Spleen (tissue), 13 donors: ENCODE measurements at places on chromosomes 1 and 21. TPM values are rescaled to one million over a fixed set of nuclear protein-coding genes. Genes with fewer than 3 reads are reported as not detected.

The KIAA1614 gene
- 5.4 TPM for total RNA-seq

The A3GALT2 gene
- not detected for total RNA-seq

The WNT9A gene
- 1.5 TPM for total RNA-seq

GRCh38 chr1:190479050-190479397, 1.4 kb upstream of the BRINP3 start:
- no peak overlapping the region for H3K4me3 ChIP-seq
- H3K36me3 ChIP-seq = no peaks in the 10 kb centered on the region
- no peak for DNase-seq
- no peak overlapping the region for H3K27ac ChIP-seq

DNA sequence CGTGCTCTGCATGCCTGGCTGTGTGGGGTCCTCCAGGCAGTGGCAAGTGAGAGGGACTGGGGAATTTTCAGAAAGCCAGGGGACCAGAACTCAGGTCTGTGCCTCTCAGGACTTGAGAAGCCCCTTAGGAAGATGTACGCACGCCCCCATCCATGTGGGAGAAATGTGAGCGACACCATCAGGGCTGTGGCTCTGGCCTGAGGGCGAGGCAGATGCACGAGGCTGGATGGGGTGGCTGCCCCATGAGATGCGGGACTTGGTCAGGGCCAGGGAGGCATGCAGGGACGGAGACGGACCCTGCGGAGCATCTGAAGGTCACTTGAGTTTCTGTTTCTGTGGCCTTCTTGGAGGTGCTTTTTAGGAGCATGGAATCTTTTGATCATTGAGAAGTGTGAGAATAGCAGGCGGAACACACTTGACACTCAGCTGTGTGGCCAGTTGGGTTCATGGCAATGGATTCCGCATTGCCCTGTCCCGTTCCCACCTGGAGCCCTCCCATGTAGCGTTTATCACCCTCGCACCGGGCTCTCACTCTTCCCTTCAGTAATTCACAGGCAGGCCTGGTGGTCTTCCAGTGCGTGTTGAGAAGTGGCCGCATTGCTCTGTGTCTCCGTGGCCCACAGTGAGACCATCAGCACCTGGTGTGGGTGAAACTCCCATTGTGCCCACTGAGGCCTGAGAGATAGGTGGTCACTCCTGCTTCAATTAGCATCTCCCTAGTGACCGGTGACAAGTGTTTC, 30.7 kb upstream of the ACTRT2 start:
- no peaks in the 10 kb centered on the region for H3K36me3 ChIP-seq
- no peak overlapping the region for H3K4me3 ChIP-seq
- DNase-seq = peak; percentile 44
- peaks cover 6% of the 10 kb centered on the region for H3K4me1 ChIP-seq
